ENCODE measurements at places on chromosomes 7 and 10.

DNA sequence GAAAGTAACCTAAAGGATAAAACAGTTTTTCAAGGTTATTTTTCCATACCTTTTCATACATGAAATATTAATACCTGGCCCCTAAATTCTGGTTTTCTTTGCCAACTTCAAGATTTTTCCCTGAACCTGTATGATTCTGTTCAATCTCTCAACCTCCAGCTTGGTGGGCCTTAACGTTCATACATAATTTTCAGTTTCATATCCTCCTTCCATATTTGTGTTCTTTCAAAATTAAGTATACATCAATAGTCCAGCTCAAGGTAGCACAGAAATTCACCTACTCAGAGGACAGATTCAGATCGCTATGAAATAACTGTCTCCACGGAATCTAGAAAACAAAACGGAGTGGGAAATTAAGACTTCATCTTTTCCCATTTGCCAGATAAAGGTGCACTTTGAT lies 505.8 kb upstream of the GHITM start:
- DNase-seq: no peak

- no peak for DNase-seq
These were observed 24.0 kb upstream of the GPNMB start for GRCh38 chr7:23222439-23223030.

DNA sequence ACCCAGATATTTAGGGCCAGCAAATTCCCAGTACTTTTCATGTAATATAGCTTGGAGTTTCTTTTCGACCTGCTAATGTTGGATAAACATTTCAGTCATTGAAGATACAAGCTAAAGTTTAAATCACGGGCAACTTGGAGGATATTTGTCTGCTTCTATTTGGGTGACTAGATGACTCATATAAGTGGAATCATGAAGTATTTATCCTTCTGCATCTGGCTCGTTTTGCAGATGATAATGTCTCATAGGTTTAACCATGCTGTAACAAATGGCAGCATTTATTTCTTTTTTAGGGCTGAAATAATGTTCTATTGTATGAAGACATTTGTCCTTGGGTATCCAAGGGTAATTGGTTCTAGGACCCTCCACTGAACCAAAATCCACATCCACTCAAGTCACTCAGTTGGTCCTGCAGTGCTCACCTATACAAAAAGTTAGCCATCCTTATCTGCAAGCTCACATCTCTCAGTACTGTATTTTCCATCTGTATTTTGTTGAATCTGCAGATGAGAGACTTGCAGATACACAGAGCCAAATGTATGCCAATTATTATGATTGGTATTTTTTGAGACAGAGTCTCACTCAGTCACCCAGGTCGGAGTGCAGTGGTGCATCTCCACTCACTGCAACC lies 187.2 kb upstream of the CSTF2T start:
- no peak for DNase-seq

- DNase-seq: no peak
These were observed 319.3 kb upstream of the NRP1 start for GRCh38 chr10:33653584-33654367.

- DNase-seq: no peak
These were observed 146.5 kb downstream of the ADK start for GRCh38 chr10:74297389-74298080.

- DNase-seq: no peak
These were observed 10.4 kb downstream of the KLHL7 start for GRCh38 chr7:23115991-23116390.

GRCh38 chr7:65980478-65981250 lies 1.3 kb downstream of the GUSB start:
- peak; percentile 90 for DNase-seq

DNA sequence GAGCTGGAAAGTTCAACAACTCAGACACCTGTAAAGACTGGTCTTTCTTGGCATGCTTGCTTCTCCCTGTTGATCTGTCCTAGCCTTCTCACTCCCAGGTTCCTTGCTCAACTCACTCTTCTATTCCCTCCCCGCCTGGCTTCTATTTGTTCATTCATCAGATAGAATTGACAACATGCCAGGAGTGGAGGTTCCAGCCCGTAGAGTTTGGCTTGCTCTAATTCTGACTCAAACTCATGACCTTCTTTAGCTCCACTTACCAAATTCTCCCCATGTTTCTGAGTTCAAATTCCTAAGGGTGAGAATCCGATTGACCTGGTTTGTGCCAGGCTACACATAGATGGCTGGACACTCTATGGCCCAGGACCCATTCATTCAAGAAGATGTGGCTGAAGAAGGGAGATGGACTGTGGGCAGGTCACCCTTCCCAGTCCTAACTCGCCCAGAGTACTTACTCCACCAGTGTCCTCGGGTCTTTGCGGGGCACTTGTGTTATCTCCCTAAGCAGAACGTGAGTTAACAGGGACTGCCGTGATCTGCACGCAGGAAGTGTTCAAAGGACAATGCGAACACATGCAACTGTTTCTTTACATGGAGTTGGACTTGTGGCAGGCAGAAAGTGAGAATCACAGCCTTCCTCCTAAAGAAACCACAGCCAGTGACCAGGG lies 4.0 kb upstream of the TMEM236 start:
- DNase-seq: no peak

DNA sequence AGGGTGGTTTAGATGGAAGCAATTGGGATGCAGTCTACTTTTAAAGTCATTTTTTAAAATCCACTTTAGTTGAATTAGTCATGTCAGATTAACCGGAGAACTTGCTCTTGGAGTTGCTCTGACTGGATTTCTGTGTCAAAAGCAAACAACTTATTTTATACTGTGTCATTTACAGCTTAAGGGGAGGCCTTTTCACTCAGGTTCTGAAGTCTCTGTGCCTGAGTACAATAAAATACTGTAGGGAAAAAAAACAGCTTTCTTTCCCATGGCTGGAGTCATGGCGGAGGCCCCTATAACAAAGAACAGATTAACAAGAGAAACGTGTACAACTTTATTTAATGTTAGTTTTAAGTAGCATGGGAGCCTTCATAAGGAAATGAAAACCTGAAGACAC lies 39.2 kb upstream of the MSRB2 start:
- DNase-seq: no peak

GRCh38 chr7:158353606-158354570 lies 233.7 kb downstream of the PTPRN2 start:
- DNase-seq: no peak

GRCh38 chr7:125834421-125834820 lies 904.8 kb upstream of the POT1 start:
- DNase-seq: no peak

DNA sequence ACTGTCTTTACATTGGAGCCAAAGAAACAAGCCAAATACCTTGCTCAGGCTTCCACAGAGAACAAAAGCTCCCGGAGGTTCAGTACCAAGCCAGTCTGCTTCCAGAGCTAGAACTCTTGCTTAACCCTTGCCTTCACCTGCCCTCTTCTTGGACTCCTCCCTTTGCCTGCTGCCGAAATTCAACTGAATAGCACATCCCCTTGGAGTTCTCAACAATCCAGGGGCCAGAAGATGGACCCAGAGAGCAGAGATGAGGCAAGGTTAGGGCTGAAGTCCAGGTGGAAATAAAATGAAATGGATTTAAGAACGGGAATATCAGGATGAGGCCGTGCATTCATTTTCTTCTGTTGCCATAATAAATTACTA lies 876 bp upstream of the PIK3AP1 start:
- no peak for DNase-seq

DNA sequence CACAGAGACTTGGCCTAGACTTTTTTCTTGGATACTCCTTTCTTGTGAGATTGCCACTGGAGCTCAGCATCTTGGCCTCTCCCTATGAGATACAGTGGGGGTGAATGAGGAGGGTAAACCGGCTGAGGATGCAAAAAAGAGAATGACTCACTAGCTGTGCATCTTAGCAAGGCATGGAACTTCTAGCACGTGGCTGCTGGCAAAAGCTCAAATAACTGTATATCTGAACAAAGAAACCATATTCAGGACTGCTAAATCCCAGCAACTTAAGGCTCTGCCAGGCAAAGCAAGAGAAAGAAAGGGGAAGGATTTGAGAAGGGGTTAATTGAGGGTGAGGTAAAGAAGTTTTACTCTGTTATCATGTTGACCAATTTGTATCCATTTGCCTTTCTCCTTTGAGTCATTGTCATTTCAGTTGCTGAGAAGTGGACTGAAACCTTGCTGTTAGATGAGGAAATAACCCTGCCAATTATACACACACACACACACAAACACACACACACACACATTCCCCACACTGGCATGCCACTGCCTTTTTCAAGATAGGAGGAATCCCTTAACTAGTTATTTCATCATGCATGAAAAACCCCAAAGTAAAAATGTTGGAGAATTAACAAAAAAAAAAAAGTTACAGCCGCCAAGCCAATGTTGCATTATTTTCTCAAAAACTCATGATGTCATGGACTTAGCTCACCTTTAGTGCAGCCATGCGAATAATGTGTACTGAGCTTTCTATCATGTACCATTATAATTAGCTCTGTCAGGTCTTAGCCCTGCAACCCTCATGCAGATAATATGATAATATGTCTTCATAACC lies 997.3 kb downstream of the LRMDA start:
- no peak for DNase-seq

DNA sequence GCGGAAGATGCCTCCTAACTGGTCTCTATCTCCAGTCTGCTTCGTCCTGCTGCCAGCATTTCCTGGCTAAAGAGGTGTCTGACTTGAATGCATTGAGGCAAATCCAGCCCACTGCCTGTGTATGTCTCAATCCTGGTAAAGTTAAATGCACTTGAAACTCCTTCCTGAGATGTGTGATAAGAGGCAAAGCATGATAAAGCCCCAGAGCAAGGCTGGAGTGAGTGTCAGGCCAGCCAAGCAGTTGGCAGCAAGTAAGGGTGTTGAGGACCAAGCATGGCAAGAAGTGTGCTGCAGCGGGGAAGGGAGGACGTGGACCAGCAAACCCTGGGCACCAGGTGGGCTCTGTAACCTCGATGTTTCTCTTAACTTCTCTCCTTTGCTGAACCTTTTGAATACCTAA lies 29.1 kb downstream of the LRRC18 start:
- DNase-seq: no peak

- DNase-seq: no peak
These were observed 49.6 kb downstream of the PLPP4 start for GRCh38 chr10:120506674-120507073.

- no peak for DNase-seq
These were observed 595.1 kb downstream of the PARD3 start for GRCh38 chr10:34219753-34220548.

GRCh38 chr7:130013241-130013640 lies 37.9 kb downstream of the ZC3HC1 start:
- no peak for DNase-seq

- DNase-seq: no peak
These were observed 31.5 kb upstream of the NRP1 start for GRCh38 chr10:33365871-33366411.

DNA sequence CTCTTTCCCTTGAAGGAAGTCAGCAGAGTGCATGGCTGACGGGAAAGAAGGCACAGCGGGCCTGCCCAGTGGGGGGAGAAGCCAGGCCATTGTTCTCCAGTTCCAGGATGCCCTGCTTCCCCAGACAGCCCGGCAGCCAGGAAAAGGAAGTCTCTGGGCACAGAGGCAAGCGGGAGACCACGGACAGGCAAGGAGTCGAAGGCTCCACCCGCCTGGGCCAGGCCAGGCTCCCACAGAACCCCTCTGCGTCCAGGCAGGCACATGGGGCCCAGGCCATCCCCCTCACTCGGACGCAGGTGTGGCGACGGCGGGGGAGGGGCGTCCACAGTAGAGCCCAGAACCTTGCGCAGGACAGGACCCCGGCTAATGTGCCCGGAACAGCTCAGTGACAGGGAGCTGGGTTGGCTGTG lies 8.7 kb downstream of the GPR146 start:
- no peak for DNase-seq

- no peak for DNase-seq
These were observed 40.5 kb downstream of the C10orf120 start for GRCh38 chr10:122659126-122659525.

DNA sequence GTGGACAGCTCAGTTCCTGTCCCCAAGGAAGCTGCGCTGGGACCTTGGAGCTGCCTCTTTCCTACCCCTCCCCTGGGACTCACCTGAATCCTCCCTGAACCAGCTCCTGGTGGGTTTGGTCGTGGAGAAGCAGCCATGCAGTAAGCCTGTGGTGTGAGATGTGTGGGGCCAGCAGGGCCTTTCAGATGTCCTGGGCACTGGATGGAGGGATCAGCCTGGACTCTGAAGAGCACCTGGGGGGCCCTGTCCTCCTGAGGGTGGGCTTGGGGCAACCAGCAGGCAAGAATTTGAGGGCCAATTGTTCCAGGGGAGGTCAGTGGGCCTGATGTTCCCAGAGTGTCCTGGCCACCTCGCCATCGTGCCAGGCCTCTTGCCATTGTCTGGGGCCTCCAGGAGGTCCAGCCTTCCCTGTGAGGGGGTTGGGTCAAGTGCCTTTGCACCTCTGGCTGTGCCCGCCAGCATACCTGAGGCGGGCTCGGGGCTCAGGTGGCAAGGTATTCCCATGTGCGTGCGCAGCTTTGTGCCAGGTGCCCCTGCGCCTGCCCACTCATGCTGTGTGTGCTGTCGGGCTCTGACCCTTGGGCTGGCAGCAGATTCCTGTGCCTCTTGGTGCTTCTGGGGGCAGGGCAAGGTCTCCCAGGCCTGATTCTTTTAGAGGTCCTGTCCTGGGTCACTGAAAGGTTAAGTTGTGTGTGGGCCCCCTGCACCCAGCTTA lies 7.3 kb downstream of the TRIM8 start:
- no peak for DNase-seq

DNA sequence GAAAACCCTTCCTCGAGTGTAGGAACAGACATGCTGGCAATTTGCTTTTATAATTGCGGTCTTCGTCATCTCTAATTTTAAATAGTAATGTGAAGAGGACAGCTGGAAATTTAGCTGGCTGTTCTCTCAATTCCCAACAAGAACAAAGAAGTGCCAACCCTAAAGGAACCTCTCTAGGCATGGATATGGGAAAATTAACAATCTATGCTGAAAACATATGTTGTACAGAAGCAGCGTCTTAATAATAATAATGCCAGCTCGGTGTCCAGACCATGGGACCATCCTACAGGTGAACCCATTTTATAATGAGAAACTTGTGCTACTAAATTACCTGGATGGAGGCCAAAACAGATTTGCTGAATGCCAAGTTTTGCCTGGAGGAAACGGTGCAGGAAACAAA lies 641.4 kb upstream of the MGMT start:
- DNase-seq: no peak

- DNase-seq: peak; percentile 54
These were observed 5.7 kb downstream of the GATA3 start for GRCh38 chr10:8060010-8060703.

- no peak for DNase-seq
These were observed 96.5 kb downstream of the ORC5 start for GRCh38 chr7:104111271-104111670.

DNA sequence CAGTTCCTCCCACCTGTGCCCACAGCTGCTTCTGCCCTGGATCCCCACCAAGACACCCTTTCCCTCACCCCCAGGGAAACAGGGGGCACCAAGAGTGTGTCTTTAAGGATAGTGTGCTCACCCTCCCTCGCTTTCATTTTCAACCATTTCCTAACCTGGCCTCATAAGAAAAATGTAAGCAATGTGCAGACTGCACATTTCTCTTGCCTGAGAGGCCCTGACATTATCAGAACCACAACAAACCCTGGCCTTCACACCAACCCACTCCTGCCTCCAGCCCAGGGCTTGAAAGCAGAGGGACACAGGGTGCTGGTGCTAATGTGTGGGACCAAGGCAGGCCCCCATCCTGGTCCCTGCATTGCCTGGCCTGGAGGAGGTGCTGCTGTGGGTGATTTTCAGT lies 11.0 kb upstream of the IMPDH1 start:
- DNase-seq: no peak

- no peak for DNase-seq
These were observed 60.5 kb downstream of the GTF2IRD1 start for GRCh38 chr7:74514131-74514591.

- DNase-seq: no peak
These were observed 34.2 kb downstream of the SUFU start for GRCh38 chr10:102537948-102538347.

GRCh38 chr10:28680358-28680752 lies 3.0 kb downstream of the BAMBI start:
- DNase-seq: no peak
